ENCODE measurements at places on chromosomes 4 and X.

DNA sequence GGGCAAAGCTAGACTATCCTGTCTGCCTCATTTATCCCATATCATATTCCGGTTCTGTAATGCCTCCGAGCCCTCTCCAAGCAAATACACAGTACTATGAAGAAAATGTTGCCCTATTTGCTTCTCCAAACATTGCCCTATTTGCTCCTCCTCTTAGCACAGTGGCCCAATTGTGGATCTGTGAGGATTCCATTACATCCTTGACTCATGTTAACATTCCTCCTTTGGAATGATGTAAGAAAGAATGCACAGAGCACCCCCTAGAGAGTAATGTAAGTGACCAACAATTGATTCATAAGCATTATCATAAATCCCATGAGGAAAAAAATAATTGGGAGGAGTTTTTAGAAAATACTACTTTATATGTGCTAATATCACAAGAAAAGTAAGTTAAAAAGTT is 11.3 kb upstream of the BTC start:
- no peak for DNase-seq

GRCh38 chr4:183185018-183185417 is 86.0 kb downstream of the WWC2 start:
- DNase-seq, result no peak

DNA sequence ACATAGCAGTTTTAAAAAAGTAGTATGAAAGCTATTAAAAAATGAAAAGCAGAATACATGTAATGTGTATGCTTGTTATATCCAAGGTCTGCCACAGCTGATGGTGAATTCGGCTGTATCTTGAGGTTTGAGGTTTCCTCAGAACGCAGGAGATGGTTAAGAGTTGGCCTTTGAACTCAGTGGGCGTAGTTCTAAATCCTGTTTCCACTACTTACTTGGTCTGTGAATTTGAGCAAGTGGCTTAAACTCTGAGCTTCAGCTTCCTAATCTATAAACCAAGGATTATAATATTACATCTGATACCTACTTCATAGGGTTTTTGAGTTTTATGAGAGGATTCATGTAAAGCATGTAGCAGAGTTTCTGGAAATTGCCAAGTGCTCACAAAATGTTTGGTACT is 125.2 kb downstream of the STIM2 start:
- no peak for DNase-seq

DNA sequence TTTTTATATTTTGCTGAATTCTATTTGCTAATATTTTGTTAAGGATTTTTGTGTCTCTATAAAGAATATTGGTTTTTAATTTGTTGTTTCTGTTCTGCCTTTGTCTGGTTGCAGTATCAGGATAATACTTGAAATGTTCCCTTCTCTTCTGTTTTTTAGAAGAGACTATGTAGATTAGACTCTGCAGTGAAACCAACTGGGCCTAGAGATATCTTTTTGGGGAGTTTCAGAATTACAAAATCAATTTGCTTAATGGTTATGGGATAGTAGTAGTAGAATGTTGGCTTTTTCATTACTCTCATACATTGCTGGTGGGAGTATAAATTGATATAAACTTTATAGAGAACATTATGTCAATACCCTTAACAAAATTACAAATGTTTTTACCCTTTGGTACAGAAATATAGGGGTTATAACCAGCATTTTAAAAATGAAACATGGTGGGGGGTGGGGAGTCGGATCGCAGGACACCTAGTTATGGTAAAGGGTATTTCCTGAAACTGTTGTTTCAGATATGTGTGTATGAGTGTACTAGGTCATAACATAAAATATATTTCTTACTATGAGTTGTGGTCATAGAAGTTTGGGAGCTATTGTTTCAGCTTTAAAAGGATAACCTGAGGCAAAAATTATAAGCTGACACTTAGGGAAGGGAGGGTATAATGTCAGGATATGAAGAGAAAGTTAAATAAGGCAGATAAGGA is 29.0 kb downstream of the CLOCK start:
- no peak for DNase-seq

- no peak for DNase-seq
Measured at GRCh38 chrX:119132316-119132715, 4.7 kb upstream of the KIAA1210 start.

Measured in posterior vena cava (tissue), 2 donors.